ENCODE measurements at places on chromosomes 1 and 21. TPM values are rescaled to one million over a fixed set of nuclear protein-coding genes. Genes with fewer than 3 reads are reported as not detected.

Gene LYPLAL1
- total RNA-seq, result 25.6 TPM

Gene RNPEP
- 56.0 TPM for total RNA-seq

Gene S100A8
- not detected for total RNA-seq

Gene ESPN
- not detected for total RNA-seq

Gene HSD3B1
- not detected for total RNA-seq

Gene GJA9
- total RNA-seq, result not detected

Gene MCOLN2
- total RNA-seq, result 4.6 TPM

Gene BRWD1
- 46.9 TPM for total RNA-seq

Data from aortic smooth muscle cell (primary cell).